ENCODE measurements at places on chromosomes 5 and 9. TPM values are rescaled to one million over a fixed set of nuclear protein-coding genes. Genes with fewer than 3 reads are reported as not detected.

Gene FOXI1
- not detected for total RNA-seq

Gene LRRC19
- total RNA-seq, result under 0.01 TPM

Gene C5orf52
- not detected for total RNA-seq

Gene SLC12A7
- 6.9 TPM for total RNA-seq

Gene HACD4
- 6.8 TPM for total RNA-seq

Gene THOC3
- 22.1 TPM for total RNA-seq

Gene GPR150
- 0.29 TPM for total RNA-seq

Gene SPARC
- 4,600 TPM for total RNA-seq

Gene PCDHB2
- 1.4 TPM for total RNA-seq

Gene CDC25C
- 1.8 TPM for total RNA-seq

Gene FOXD4L3
- total RNA-seq, result under 0.01 TPM

Gene DEPDC1B
- 1.8 TPM for total RNA-seq

Gene IL9
- total RNA-seq, result not detected

Data from osteoblast (primary cell).